ENCODE measurements at places on chromosomes 3 and 15.

GRCh38 chr3:32391643-32392535 is at the start of gene CMTM7:
CMTM7 (plus strand) TSS chr3:32391853; CDS start chr3:32391907, 54 bp downstream.
- DNase-seq = no peak

GRCh38 chr3:189652042-189652441 is 20.9 kb downstream of the TP63 start:
- no peak for DNase-seq

- DNase-seq = no peak
Measured at GRCh38 chr3:104596054-104596453, 770.7 kb upstream of the ALCAM start.

DNA sequence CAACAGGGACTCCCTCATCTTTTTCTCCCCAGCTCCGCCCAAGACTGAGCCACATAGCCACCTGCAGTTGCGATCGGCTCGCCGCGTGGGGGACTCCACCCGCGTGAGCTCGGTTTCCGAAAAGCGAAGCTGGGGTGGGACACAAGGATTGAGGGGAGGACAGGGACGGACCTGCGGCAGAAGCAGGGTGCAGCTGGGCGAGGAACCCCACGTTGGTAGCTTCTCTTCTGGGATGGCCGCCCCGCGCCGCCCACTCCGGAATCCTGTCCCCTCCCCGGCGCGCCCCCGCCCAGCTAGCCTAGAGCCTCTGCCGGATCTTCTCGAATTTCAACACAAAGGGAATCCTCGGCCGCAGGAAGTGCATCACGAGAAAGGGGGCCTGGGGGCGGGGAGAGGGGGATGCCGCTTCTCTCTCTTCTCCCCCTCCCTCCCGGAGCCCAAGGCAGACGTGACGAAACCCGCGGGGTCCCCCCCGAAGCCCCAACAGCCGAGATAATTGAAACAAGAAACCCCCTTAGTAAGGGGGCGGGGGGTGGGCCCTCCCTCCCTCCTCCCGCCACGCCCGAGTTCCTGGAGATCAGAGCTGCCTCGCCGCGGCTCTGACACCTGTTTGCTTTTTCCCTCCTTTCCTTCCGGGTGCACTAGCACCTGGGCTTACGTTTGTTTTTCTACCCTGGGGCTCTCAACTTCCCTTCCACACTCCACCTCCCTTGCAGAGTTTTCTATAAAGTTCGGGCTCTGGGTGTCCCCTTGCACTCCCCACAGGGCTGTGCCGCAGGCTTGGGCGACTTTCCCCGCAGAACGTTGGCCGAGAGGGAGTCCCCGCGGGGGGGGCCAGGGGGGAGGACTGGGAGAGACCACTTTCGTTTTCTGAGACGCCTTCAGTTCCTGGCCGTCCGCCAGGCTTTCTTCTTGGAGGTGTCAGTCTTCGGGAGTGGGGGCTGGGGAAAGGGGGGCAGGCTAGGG is 1.3 kb upstream of the KCNH8 start:
- DNase-seq = no peak

DNA sequence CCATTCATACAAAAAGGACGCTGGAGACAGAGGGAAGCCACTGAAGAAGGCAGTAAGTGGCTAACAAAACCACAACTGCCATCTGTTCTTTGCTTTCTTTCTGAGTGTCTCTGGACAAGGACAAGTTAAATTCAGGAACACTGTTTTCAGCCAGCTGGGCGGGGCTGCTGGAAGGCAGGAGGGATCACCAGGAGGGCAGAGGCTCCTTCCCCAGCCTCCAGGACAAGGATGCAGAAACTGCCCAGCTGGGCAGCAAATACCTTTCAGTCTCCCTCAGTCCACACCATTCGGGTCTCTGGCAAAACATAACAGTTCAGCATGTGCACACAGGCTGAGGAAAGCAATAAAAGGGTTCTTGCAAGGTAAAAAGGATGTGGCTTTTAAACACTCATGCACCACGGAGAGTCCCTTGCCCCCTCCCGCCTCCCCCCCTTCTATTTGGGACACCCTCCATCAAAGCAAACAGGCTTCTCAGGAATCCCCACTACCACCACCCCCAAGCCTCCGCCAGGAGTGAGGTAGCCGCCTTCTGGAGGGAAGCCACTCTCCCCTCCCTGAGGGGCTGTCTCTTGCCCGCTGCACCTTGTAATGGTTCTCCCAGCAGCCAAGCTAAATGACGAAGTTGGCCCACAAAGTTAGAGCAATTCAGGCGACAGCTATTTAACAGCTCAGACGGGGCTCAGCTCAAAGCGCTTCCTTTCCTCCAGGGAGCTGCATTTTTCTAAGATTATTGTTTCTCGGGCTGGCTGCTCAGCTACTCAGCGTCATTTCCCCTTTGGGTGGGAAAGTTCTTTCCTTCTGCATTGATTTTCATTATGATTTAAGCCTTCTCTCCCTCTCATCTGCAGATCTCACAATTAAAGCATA is 3.8 kb downstream of the HEG1 start:
- no peak for DNase-seq

DNA sequence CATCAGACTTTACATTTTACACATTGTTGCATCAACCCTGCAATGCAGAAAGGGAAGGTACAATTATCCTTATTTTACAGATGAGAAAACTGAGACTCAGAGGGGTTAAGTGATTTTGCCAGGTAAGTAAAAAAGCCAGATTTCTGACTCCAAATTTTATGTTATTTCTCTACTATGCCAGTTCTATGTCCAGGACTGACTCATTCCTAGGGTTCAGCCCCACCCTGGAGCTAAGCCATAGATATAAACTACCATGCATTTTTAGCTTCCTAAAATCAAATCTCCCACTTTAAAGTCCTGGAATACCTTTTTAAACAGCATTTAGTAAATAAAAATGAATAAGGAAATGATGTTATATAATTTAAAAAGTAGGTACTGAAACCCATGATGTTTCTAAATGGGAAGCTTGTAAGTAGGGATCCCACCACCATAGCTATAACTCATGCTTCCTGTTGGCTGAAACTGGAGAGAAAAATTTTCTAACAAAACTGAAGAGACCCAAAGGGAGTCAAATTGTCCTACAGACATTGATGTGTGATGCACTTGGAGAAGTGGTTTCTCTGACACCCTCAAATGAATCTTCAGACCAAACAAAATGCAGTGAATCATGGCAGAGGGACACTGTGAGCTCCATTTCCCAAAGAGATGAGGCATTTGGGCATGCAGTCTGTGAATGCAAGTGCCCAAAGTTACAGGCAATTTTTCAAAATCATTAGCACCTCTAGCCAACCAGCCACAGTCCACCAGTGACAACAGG is 301.7 kb upstream of the UMPS start:
- DNase-seq = no peak

DNA sequence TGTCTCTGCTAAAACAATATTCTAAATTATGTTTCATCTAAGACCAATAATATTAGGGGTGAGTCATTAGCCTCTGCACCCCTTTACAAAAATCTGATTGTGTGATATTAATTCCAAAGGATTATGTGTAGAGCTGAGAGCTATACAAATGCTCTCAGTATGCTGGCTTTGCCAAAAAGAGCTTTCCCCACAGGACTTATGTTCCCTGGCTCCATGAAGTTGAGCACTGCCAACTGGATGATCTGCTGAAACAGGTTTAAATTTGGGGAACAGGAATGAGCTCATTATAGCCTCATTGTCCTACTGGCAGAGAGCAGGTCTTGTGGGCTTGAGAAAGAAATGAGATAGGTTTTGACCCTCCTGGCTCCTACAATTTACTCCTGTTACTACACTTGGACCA is 347.8 kb upstream of the LMCD1 start:
- DNase-seq = no peak

DNA sequence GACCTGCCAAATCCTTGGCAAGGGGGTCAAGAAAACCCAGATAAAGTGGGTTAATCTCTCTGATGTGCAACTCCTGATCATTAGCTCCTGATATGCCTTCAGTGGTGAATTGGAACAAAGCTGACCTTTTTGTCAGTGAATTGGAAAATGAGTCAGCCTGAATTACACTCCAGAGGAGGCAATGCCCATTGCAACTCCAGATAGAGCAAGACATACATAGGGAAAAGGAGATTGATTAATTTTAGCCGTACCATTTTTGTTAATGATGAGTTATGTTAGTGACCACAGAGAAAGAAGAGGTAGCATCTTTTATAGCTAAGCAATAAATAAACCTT is 195.2 kb upstream of the CADPS start:
- DNase-seq = no peak

GRCh38 chr3:138371070-138371965 is 22.9 kb downstream of the MRAS start:
- no peak for DNase-seq

DNA sequence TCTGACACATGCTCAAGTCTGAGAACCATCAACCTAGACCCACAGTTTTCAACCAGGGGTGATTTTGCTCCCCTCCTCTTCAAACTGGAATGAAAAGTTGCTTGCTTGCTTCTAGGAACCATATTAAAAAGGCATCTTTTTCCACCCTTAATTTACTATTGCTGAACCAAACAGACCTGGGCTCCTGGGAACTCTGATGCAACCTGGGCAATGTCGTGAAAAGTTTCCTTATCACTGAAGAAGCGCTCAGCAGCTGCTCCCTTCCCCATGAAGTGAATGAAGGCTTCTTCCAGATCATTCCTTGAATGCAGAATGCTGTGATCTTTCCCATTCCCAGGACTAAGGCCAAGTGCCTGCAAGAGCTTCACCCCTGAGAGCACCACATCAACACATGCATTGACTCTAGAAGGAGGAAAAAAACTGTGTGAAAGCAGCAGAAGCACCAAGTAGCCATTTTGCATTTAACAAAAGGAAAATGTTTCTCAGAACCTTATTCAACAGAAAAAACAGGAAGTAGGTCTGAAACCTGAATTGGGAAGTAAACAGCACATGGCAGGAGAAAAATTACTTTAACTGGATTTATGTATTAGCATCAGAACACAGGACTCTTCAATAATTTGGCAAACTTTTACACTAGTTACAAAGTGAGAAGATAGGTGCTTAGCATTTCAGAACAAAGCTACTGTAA is 8.7 kb downstream of the ADPGK start:
- no peak for DNase-seq

- DNase-seq = peak; percentile 22
Measured at GRCh38 chr3:36941658-36942057, 3.2 kb downstream of the TRANK1 start.

- no peak for DNase-seq
Measured at GRCh38 chr3:76552653-76553052, 487.2 kb upstream of the ROBO2 start.

GRCh38 chr3:8371960-8372463 is 129.6 kb upstream of the LMCD1 start:
- DNase-seq = no peak

GRCh38 chr3:72488738-72489035 is 359.6 kb downstream of the SHQ1 start:
- no peak for DNase-seq

Measured in vagina (tissue), 2 donors.